NCI-H1930 (cell line): ENCODE measurements at places on chromosomes 7 and 10.

GRCh38 chr7:3244241-3244814 is 56.7 kb upstream of the SDK1 start:
- DNase-seq = peak; percentile 37

GRCh38 chr10:45454859-45455258 is 80.8 kb downstream of the ALOX5 start:
- no peak for DNase-seq

GRCh38 chr10:14500172-14500765 is 169.5 kb upstream of the FRMD4A start:
- DNase-seq = no peak

DNA sequence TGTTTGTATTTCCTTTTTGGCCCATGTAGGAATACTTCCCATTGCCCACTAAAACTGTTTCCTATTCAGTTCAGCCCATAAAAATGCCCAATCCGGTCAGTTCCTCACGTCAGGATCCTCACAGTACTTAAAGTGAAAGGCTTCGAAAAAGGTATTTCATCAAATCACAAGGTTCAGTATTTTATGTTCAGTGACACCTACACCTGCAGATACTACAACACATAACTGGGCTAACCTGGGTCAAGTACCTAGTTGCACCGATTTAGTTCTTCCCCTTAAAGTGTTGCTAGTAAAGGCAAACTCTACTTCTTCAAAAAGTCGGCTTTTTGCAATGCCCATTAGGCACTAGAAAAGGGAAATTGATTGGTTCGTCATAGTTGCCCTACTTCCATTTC is 1.1 kb downstream of the SNX13 start:
- no peak for DNase-seq

- DNase-seq = no peak
Observed at GRCh38 chr10:61628151-61628874, 34.4 kb upstream of the CABCOCO1 start.

- no peak for DNase-seq
Observed at GRCh38 chr10:98289802-98290209, 21.8 kb upstream of the LOXL4 start.

DNA sequence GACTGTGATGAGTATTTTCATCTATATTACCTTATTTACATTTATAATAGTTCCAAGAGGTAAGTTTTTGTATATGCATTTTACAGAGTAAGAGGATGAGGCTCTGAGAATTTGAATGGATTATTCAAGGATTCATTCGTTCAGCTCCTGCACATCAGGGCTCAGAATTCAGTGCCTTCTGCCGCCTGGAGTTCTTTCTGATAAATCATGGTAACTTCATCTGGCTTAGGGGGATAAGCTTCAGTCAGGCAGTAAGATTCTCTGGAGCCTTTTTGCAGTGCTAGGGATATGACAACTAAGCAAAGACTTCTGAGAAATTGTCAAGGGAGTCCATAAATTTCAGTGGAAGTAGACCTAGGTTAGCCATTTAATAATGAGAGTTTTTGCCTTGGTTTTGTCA is 668.6 kb downstream of the NRG3 start:
- no peak for DNase-seq

DNA sequence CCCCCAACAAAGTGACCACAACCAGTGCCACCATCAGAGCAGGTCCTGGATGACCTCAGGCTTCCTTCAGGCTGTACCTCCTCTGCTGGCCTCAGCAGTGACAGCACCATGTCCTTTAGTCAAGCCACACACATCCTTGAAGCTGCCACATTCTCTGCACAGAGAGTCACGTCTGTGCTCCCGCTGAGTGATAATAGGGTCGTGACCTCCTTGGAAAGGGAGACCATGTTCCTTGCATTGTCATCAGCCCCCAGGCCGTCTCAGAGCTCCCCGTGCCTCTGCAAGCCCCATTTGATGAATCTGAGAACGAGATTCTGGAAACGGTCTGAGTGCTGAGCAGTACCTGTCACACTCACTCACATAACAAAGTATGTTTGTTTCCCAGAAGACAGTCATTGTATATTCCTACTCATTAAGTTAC is 106.5 kb upstream of the PRR15 start:
- DNase-seq = no peak

DNA sequence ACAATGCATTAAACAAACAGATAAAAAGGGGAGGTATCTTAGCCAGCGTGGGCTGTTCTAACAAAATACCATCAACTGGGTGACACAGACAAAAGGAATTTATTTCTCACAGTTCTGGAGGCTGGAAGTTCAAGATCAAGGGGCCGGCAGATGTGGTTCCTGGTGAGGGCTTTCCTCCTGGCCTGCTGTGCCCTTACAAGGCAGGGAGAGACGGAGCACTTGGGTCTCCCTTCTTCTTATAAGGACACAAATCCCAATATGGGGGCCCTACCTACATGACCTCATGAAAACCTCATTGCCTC is 281.6 kb upstream of the KLF14 start:
- DNase-seq = no peak

DNA sequence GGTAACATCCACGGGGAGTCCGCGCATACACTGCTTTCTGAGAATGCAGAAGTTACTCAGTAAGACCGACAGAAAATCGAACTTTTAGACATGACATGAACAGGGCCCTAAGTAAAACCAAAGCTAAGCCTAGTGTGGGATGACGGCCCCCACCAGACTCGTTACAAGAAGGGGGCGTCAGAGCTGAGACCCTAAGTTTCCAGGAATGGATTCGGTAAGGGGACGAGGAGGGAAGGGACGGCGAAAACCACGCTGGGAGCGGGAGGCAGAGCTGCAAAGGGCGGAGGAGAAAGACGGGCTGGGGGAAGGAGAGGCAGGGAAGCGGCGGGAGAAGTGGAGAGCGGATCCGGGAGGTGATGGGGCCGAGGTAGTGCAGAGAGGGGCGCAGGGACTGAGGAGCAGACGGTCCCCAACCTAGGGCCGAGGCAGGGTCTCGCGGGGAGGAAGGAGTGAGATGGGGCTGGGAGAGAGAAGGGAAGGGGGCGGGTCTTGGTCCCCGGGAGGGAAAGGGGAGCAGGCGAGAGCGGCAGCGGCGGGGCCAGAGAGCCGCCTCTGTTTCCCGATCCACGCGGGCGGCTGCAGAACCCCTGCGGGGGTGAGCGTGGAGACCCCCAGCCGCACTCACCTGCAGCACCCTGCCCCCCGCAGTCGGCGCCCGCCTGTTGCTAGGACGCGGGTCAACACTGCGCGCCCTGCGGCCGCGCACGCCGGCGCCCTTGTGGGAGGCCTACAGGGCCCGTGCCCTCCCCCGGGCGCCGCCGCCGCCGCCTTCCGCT is 513 bp downstream of the ODAD2 start:
- DNase-seq = peak; percentile 1

DNA sequence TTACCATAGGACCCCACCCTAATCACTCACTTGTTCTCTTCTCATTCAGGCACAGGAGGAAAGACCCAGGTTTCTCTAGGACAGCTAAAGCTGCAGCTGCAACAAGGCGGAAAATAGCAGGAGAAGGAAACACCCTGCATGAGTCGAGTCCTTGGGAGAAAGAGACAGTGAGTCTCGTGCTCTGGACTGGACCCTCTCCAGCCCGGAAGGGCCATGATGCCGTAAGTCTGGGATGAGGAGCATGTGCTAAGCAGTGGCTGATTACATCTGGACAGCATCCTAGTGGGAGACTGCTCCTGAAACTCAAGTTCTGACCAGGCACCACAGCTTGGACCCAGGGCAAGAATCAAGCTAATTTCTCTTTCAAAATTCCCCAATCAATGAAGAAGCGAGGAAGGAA is 39.4 kb downstream of the FBXW4 start:
- DNase-seq = no peak

GRCh38 chr7:84627250-84627649 is 432.7 kb upstream of the SEMA3A start:
- DNase-seq = no peak

GRCh38 chr10:123069246-123069986 is 60.6 kb downstream of the ACADSB start:
- DNase-seq = no peak

DNA sequence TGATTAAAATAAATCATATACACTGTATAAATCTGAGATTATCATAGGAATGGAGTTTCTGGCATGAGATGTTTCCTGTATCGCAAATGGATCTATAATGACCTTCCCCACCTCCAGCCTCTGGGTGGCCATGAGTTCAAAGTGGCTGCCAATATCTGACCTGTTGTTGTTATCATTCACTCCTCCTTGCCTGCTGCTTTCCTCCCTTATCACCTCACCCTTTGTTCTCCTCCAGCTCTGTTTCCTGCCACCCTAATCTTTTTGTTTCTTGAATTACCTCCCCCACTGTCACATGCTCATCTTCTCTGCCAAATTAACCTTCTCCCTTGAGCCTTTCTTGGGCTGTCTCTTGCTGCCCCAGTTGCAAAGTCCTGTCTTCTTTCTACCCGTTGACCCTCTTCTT is 12.0 kb downstream of the SCD start:
- no peak for DNase-seq

DNA sequence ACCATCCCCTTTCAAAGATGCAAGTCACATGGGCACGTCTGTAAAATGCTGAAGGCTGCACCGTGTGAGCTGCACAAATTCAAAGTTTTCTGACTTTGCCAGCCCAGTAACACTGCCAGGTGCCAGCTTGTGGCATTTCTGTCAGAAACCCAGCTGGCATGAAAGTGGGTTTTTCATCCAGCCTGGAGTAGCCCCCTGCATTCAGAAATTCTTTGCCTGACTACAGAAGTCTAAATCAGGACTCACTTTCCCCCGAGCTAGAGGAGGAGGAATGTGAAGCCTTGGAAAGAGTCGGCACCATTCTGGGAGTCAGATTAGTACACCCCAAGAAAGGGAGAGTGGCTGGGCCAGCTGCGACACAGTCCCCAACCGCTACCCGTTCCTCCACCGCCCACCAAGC is 56.7 kb upstream of the EN2 start:
- DNase-seq = no peak

- DNase-seq = no peak
Observed at GRCh38 chr10:3976171-3976570, 191.2 kb upstream of the KLF6 start.

- DNase-seq = peak; percentile 75
Observed at GRCh38 chr7:23470330-23471105, at the start of gene IGF2BP3. IGF2BP3 (minus strand) TSS chr7:23470491; CDS start chr7:23470110, 381 bp downstream.

DNA sequence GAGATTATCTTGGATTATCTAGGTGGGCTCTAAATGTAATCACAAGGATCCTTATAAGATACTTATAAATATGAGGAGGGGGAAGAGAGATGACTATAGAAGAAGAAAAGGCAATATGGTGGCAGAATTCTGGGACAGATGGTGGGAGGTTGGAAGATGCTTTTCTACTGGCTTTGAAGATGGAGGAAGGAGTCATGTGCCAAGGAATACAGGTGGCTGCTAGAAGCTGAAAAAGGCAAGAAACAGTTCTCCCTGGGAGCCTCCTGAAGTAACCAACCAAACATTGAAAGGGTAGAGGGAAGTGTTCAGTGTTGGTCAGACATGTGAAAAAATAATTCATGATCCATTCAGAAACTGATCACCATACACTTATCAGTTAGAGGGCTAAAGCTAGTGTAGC is 213.3 kb downstream of the WDR11 start:
- DNase-seq = no peak

- DNase-seq = no peak
Observed at GRCh38 chr10:24238519-24239247, 29.7 kb downstream of the KIAA1217 start.
